Renal cortical epithelial cell (primary cell): ENCODE measurements at places on chromosomes 3 and 15.

DNA sequence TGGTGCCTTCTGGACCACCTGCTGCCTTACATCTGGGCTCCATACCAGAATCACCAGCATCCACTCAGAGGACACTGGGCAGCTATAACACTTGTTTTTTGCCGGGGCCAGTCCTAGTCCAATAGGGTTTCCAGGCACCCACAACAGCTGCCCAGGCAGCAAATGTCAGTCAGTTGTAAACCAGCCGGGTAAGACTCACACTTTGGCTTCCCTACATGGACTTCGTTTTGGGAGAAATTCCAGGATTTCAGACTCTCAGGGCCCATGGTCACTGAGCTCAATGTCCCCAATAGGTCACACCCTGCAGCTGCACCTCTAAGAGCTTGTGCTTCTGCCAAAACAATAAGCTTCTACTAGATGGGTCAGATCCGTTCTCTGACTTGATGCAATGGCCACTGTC lies 83.8 kb downstream of the FAM174B start:
- DNase-seq = no peak

DNA sequence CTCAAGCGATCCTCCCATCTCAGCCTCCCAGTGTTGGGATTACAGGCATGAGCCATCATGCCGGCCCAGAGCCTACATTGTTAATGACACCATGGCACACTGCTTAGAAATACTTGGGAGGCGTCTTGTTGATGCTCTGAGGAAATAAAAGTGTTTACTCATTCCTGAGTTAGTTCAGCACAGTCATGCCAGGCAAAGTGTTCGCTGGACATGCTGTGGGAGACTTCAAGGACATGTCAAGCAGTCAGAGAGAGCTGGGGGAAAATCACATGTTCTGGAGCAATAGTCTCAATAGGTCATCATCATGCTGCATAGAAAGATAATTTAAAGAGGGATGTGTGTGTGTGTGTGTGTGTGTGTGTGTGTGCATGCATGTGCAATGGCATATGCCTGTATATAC lies 37.5 kb downstream of the TTC23 start:
- peak; percentile 16 for DNase-seq

DNA sequence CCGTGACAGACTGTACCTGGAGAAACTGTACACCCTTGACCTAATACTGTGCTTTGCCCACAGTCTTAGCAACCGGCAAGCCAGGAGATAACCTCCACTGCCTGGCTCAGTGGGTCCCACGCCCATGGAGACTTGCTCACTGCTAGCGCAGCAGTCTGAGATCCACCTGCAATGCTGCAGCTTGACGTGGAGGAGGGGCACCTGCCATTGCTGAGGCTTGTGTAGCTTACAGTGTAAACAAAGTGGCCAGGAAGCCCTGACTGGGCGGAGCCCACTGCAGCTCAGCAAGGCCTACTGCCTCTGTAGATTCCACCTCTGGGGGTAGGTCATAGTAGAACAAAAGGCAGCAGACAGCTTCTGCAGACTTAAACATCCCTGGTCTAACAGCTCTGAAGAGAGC lies 189.3 kb downstream of the EDEM1 start:
- DNase-seq = peak; percentile 18

DNA sequence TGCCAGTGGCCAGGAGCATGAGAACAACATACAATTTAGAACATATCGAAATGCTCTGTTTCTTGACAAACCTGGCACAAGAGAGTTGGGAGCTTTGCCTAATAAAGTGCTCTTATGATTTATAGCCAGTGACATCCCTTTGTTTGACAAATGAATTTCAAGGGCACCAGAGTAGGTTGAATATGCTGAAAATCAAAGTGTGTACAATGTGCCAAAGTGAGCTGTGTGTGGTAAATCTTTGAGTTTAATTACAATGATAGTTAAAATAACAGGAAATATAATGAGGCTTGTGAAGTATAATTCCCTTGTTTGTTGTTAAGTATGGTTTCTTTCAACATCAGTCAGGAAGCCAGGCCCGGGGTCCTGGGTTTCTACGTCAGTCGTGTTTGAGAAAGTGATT lies 211.9 kb downstream of the EBLN2 start:
- DNase-seq = no peak

DNA sequence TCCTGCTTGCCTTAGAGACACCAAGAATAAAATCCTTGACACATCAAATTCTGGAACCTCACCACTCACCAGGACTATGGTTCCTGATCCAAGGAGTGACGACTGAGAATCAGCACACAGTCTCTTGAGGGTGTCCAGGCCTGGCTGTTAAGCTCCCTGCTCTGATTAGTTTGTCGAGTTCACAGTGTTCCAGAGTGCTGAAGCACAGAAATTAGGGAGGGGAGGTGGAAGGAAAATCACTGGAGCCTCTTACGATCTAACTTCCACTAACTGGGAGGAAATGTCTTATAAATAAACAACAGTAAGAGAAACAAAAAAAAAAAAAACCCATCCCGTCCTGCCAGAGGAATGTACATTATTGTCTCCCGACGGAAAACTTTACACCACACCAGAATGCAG lies 330.2 kb downstream of the TIGIT start:
- peak; percentile 87 for DNase-seq

GRCh38 chr3:186985661-186986364 lies 55.5 kb downstream of the ST6GAL1 start:
- no peak for DNase-seq

DNA sequence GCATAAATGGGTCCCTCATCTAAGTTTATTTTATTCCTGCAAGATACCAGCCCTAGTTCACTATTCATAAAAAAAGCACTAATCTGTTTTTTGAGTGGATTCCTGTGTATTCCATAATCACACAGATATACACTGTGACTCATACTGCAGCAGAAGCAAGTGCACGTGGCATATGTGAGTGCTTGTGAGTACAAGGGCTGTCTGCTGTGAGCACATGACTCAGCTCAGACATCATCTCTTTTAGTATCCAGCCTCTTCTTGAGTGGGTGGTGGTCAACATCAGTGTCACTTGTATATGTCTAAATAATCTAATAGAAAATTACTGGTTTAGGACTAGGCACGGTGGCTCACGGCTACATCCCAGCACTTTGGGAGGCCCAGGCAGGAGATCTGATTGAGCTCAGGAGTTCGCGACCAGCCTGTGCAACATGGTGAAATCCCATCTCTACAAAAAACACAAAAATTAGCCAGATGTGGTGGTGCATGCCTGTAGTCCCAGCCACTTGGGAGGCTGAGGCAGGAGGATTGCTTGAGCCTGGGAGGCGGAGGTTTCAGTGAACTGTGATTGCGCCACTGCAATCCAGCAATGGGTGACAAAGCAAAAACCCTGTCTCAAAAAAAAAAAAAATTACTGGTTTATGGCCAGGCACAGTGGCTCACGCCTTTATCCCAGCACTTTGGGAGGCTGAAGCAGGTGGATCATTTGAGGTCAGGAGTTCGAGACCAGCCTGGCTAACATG lies 49.8 kb downstream of the NIPA2 start:
- DNase-seq = peak; percentile 78

DNA sequence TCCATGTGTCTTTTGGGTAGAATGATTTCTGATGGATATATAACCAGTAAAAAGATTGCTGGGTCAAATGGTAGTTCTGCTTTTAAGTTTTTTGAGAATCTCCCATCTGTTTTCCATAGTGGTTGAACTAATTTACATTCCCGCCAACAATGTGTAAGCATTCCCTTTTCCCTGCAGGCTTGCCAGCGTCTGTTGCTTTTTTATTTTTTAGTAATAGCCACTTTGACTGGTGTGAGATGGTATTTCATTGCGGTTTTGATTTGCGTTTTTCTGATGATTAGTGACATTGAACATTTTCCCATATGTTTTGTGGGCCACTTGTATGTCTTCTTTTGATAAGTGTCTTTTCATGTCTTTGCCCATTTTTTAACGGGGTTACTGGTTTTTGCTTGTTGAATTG lies 36.3 kb upstream of the MB21D2 start:
- DNase-seq = no peak
